ENCODE measurements at places on chromosomes 3 and 15.

- DNase-seq, result no peak
Observed at GRCh38 chr15:86802244-86802643, 722.6 kb downstream of the AGBL1 start.

- DNase-seq, result no peak
Observed at GRCh38 chr3:126897943-126898342, 85.0 kb upstream of the PLXNA1 start.

DNA sequence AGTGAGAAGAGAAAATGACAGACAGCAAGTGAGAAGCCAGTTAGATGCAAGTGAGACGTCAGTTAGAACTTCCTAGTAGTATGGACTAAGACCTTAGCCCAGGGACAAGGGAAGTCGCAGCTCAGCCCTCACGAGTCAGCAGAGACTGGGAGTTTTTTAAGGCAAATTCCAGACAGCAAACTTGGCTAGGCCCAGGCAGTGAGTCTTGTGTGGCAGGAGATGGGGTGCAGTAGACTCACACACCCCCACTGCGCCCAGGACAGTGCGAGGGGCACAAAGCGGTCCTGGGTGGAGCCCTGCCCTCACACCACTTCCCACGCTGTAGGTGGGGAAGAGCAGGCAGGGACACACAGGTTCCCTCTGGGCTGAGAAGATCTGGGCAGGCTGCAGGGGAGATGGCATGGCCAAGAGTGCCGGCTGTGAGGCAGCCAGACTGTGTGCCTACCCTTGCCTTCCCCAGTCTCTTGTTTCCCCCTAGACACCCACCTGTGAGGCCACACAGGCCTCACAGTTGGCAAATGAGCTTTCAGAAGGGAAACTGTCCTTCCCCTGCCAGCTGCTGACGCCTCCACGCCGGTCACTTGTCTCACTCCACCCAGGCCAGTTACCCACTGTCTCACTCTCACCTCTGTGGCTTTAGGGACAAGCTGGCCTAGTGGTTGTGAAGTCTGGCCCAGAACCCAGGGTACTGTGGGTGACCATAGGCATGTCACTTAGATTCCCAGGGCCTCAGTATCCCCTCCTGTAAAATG lies 13.7 kb upstream of the PRKCD start:
- no peak for DNase-seq

GRCh38 chr15:84797212-84797611 lies 19.9 kb upstream of the ALPK3 start:
- DNase-seq, result no peak

DNA sequence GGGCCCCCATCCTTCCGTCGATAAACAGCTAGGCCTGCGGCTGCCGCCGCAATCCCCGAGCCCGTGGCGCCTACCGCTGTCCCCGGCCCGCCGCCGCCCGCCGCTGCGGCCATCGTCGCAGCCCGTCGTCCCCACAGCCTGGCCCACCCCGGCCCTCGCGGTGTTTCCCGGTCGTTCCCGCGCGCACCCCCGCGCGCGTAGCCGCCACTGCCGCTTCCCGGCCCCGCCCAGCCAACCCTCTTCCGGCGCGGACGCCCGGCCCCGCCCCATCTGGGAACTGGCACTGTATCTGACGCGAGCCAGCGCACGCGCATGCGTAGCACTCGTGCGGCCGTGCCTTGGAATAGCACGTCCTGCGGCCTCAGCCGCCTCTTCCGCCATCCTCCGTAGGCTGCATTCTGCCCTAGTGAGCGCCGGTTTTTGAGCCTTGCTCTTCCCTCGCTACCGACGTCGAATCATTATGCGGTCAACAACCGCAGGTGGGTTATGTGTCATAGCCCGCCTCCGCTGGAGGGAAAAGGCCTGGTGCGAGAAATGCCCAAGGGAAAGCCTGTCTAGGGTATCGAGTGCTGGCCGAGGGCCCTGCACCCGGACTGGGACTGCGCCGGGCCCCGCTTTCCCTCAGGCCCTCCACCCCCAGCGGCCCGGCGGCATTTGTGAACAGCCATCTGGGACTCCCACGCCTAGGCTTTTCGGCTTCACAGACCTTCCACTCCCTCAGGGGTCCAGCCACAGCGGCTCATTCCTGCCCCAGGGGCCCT lies at the start of gene SMARCC1:
Gene SMARCC1 (minus strand): TSS at position 209 of the 761 bp plus-strand sequence. CDS start 96 bp downstream, at position 113.
- peak; percentile 92 for DNase-seq

DNA sequence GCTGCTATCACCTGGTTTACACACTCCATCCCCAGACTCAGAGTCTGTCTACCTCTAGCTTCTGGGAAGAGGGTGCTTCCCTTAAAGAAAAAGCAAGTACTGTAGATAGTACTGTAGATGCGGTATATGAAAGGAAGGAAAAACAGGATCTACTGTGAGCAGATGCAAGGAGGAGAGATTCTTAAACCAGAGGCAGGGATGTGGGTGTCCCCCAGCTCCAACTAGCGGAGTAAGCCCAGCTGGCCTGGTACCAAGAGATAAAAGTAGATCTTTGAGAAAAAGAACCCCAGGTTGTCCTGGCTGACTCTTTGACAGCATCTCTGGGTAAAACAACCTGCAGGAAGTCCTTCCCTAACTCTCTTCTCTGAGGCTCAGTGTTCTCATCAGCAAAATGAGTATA lies 523.7 kb upstream of the PROK2 start:
- no peak for DNase-seq

DNA sequence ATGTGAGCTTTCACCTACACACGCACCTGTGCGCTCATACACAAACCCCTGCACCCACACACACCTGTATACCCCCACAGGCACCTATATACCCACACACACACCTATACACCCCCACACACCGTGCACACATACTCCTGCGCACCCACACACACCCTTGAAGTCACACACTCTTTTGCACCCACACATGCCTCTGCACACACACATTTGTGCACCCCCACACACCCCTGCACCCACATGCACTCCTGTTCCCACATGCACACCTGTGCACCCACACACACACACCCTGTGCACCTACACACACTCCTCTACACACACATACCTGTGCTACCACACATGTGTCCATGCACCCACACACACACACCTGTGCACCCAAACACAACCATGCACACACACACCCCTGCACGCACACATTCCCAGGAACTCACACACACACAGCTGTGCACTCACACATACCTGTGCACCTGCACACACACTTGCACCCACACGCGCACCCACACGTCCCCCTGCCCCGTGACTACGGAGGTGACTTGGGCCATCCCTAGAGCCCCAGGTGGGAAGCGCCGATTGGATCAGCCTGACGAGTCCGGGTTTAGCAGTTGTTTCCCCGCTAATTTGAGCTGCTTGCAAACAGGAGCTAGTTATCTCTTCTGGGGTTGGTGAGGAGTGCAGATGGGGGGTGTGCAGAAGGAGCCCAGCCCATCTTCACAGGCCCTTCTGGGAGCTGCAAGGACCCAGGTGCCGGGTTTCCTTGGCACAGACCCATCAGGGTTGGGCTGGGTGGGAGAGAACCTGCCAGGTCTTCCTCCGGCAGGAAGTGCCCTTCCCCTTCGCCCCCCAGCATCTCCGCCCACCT lies 97.8 kb downstream of the CHSY1 start:
- DNase-seq, result no peak

DNA sequence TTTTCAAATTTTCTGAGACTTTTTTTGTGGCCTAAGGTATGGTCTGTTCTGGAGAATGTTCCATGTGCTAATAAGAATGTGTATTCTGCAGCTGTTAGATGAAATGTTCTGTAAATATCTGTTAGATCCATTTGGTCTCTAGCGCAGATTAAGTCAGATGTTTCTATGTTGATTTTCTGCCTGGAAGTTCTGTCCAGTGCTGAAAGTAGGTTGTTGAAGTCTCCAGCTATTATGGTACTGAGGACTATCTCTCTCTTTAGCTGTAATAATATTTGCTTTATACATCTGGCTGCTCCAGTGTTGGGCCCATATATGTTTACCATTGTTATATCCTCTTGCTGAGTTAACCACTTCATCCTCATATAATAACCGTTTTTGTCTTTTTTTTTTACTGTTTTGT lies 13.2 kb upstream of the TUBGCP5 start:
- no peak for DNase-seq

DNA sequence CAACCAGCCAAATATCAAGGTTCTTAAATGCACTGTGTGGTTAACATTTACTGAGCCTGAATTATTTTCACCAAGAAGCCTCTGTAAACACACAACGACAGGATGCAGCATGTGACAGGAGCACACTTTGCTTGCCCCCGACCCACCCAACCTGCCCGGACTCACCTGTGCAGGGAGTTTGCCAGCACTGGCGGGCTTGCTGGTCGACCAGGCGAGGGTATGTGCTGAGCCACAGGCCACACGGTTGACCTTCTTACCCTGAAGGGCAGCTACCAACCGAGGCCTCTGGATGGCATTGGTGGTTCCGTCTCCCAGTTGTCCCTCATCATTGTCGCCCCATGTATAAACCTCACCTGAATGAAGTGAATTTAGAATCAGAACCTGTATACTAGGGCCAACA lies 25.7 kb upstream of the OCA2 start:
- DNase-seq, result no peak

DNA sequence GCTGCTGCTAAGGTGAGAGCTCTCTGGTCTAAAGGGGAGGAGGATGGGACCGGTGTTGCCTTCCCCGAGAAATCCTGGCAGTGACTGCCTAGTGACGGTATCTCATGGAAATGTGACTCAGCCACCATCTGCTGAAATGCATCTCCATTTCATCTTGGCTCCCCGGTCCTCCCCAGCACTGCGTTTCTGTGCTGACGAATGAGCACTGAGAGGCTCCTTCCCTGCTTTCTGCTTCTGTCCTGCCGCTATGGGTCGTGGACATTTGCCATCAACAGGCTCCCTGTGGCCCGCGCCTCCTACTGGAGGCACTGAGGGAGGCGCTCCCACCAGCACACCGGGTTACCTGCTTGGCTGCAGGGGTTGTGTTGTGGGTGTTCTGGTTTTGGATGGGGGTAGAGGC lies 13.5 kb upstream of the SEC13 start:
- DNase-seq, result no peak
